ENCODE measurements at places on chromosomes 12 and 14.
A peak's percentile ranks its signal among the peaks of the same experiment; 100 is the strongest.

DNA sequence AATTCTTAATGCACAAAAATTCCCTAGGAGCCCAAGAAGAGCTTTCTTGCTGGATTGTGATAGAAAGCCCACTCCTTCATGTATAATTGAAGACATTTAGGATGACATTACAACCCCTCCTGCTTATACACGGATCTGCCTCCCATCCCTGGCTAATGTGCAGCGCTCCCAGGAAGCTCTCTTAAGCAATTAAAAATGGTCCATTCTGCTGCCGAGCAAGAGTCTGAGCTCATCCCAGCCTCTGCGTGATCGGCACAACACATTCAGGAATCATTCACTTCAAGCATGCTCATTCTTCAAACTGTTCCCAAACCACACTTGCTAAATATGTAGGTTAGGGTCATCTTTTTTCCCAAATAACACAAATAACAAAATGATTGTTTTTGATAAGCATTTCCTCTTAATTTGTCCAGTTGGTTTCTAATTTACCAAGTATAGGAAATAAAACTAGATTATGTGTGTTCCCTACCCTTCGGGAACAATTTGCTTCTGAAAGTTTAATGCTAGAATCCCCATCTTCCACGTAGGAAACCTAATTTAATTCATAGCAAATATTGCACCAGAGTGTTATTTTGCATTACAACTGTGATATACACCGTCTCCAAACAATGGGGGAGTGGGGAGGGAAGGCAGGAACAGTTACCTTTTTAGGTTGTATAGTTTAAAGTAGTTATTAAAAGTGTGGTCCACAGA, 17.3 kb upstream of the TMEM233 start:
- no peak for DNase-seq

GRCh38 chr12:94495445-94496115, 35.9 kb upstream of the CEP83 start:
- DNase-seq = no peak

DNA sequence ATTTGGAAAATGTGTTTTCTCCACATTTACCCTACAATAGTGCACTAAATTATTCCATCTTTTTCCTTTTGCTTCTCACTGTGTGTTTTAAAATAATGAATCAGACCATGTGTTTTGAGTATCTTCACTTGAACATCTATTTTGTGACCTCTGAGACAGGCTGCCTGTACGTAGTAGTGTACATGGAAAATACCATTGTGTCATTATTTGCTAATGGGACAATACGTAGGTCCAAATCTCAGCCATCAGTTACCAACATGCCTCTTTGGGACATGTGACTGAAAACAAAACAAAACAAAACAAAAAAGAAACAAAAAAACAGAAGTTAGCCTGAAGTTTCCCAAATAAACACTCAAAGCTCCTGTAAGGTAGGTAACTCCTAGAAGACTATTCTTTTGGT, 7.1 kb upstream of the MYF6 start:
- DNase-seq = no peak

DNA sequence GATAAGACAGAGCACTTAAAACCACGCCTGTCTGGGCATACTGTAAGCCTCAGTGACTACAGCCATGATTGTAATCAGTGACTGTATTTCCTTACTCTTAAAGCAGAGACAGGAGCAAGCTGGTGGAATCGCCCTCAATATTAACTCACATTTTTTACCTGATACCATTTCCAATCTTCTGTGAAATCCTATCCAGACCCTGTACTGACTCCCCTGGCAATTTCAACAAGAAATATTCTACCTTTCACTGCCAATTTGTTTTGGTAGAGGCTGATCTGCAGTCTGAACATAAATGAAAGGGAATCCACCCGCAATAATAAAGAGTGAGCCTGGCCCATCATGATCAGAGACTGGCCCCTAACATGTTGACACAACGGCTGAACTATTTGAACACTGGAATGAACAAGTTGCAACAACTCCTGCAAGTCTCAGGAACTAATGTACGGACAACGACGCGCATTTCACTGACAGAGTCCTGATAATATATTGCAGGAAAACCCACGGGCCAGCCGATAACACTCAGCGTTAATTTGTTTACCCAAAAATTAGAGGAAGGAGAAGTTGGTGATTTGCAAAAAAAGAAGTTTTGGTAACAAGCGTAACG, 195.5 kb upstream of the BTG1 start:
- no peak for DNase-seq

DNA sequence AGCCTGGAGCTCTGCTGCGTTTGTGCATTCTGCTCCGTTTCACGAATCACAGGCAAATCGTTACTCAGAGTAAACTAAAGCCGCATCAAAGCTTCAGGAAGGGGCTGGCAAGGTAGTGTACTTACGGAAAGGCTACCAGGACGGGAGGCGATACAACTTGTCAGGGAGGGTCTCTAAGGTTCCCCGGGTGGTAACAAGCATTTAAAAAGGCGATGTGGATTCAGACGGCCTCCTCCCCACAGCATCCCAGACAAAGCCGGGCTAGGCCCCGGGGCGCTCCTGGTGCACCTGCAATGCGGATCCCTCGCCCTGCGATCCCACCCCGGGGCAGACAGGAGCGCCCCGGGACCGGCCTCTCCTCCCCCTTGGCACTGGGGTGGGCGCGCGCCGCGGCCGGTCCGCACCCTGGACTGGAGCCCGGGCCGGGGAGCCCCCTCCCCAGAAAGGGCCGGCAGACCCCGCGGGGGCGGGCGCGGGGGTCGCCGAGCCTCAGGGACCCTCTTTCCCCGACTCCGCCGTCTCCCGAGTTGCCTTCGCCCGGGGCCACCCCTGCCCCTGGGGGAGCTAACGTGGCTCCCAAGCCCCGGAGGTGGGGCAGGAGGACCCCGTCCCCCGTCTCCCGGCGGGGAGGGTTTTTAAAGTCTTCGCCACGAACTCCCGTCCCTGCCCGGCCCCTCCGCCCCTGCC, 718 bp downstream of the CCDC92 start:
- DNase-seq = peak; percentile 21

DNA sequence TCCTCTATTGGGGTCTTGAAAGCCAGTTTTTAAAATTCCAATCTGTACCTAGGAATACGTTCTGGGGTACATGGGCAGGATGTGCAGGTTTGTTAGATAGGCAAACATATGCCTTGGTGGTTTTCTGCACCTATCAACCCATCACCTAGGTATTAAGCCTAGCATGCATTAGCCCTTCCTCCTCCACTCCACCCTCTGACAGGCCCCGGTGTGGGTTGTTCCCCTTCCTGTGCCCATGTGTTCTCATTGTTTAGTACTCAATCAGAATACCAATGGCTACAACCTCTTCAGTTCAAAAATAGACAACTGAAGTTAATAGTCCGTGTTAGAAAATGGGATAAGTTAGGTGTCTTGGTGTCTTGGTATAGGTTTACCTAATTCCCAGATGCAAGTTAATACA, 3.4 kb downstream of the NTS start:
- no peak for DNase-seq

GRCh38 chr14:102922490-102923200, at the start of gene AMN:
Gene AMN, plus strand, starts transcription at chr14:102922663. Its CDS starts 26 bp downstream, at chr14:102922689.
- no peak for DNase-seq

- no peak for DNase-seq
These were observed 593 bp downstream of the PIP4P1 start for GRCh38 chr14:20460458-20461224.

DNA sequence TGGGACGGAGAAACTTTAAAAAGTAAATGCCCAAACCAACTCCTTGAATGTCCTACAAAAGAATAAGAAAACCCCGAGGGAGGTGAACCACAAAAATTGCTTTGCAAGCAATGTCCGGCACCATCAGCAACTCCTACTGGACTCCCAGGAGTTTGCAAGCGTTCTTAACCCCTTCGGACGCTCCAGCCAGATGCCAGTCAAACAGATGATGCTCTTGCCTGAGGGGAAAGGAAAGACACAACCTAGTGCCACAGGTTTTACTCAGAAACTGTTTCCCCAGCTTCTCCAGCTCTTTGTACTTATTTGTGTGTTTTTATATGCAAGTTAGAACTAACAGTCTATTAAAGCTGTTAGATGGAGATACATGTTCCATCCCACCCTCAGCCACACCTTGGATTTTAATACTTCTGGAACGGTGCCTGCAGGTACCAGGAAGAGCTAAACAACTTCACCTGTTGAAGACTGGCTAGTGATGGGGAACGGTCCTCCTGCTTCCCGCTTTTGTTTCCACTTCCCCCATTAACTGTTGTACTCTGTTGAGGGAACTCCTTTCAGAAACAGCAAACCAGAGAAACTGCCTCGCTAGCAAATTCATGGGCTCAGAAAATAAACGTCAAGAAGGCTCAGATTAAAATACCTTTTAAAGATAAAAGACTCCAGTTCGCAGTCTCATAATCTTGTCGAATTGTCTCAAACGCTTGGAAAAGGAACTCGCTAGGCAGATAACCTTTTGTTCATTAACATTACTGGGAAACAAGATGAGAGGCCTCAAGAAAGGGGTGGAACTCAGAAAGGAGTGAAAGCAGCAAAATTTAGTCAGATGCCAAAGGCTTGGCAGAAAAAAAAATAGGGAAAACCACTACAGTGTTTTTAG, 1.1 kb upstream of the FERMT2 start:
- no peak for DNase-seq

GRCh38 chr12:96402061-96402460, 1.8 kb upstream of the CDK17 start:
- no peak for DNase-seq

GRCh38 chr12:48336061-48336460, 14.7 kb downstream of the ZNF641 start:
- DNase-seq = no peak

- no peak for DNase-seq
These were observed 31.6 kb downstream of the SPTLC2 start for GRCh38 chr14:77584809-77585208.

DNA sequence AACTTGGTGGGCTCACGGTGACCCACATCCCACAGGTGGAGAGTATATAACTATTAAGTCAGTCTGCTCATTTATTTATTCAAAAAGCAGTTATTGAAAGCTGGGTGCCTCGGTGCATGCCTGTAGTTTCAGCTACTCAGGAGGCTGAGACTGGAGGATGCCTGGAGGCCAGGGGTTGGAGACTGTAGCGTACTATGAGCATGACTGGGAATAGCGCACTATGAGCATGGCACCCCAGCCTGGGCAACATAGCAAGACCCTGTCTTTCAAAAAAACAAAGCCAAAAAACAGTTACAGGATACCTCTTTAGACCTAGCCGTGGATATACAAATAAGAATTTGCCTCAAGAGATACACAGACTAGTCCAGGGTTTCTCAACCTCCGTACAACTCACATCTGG, 139.8 kb downstream of the ZFP36L1 start:
- no peak for DNase-seq

DNA sequence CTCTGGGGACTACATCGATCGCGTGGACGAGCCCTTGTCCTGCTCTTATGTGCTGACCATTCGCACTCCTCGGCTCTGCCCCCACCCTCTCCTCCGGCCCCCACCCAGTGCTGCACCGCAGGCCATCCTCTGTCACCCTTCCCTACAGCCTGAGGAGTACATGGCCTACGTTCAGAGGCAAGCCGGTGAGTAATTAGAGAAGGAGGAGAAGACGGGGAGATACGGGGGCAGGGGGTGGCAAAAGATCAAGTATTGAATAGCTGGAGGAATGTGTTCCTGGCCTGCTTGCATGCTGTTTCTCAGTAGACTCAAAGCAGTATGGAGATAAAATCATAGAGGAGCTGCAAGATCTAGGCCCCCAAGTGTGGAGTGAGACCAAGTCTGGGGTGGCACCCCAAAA, 21.9 kb downstream of the OS9 start:
- no peak for DNase-seq

DNA sequence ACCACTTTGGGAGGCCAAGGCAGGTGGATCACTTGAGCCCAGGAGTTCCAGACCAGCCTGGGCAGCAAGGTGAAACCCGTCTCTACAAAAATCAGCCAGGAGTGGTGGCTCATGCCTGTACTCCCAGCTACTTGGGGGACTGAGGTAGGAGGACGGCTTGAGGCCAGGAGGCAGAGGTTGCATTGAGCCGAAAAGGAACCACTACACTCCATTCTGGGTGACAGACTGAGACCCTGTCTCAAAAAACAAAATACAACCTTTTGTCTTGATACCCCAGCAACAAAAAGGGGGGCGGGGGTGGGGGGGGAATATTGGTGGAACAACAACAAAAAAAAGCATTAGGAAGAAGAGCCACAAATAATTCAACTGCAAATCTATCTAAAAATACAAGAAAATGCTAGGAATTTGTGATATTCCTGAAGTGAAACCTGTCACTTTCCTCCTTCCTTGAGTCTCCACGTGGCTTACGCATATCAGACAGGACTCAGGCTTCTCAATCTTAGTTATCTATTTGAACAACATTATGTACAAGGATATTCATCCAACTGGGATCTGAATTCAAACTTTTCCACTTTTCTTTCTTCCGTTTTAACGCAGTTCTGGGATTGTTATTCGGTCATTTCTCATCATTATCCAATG, 1.3 kb downstream of the R3HDM2 start:
- no peak for DNase-seq

DNA sequence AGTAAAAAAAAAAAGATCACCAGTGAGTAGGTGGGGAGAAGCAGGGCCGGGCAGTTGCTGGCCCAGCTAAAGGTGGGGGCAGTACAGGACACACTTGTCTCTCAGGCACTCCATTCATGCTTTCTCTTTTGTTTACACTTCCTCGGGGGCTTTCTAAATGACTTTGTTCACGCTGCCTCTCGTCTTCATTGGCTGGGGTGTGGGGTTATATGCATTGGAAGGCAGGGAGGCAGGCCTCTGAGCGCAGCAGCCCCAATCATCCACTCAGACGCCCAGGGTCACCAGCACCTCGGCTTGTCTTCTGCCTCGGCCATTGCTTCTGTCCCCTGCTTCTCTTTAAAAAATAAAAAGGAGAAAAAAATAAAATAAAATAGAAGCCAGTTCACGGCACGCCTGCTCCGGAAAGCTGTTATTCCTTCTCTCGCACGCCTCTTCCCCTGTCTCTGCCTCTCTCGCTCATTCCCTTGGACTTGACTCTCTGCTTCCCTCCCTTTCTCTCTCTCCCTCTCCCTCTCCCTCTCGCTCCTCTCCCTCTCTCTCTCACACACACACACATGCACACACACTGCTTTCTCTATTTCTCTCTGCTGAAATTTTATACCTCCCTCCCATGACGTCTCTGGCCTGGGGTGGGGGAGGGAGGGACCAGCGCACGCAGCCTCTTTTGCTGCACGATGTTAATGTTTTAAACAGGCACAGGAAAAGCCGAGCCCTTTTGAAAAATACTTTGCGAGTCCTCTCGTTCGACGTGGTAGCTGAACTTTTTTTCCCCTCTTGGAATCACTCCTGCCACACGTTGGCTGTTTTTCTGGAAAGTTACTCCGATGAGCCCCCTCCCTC, at the start of gene TGFB3:
TGFB3 (minus strand) TSS at position 570 of the 840 bp plus-strand sequence. CDS start 1,102 bp downstream, outside the sequence.
- DNase-seq = peak; percentile 40

GRCh38 chr12:108516511-108517275, 1.6 kb downstream of the FICD start:
- DNase-seq = no peak

- no peak for DNase-seq
These were observed 261.7 kb downstream of the ERC1 start for GRCh38 chr12:1252758-1253157.

- DNase-seq = no peak
These were observed 42.9 kb upstream of the FZD10 start for GRCh38 chr12:130119241-130119861.

- DNase-seq = no peak
These were observed 16.5 kb downstream of the CLEC1A start for GRCh38 chr12:10082117-10082874.
